ENCODE measurements at places on chromosomes 13 and 19.

- no peak for DNase-seq
- H3K27ac ChIP-seq, result no peak overlapping the region
- H3K36me3 ChIP-seq, result no peaks in the 10 kb centered on the region
- no peaks in the 10 kb centered on the region for H3K4me1 ChIP-seq
Measured at GRCh38 chr13:77863144-77863543, 55.5 kb downstream of the EDNRB start.

DNA sequence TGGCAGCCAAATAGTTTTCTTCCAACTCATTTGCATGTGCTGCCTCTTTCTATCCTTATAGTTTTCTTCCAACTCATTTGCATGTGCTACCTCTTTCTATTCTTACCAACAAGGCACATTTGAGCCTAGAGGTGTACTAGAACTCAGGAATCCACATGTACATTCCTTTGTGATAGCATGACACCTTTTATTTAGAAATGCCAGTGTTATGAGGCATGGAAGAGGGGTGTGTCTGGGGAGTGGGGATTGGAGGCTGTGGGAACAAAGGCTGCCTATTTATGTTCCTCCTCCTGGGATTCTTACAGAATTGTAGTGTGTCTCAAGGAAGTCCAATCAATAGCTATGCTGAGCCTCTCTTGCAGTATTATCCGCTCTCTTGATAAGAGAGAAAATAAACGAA, 966.7 kb downstream of the PCDH17 start:
- no peaks in the 10 kb centered on the region for H3K4me1 ChIP-seq
- DNase-seq, result no peak
- H3K4me3 ChIP-seq, result no peak overlapping the region
- no peak overlapping the region for H3K27ac ChIP-seq
- H3K27me3 ChIP-seq, result no peaks in the 10 kb centered on the region

DNA sequence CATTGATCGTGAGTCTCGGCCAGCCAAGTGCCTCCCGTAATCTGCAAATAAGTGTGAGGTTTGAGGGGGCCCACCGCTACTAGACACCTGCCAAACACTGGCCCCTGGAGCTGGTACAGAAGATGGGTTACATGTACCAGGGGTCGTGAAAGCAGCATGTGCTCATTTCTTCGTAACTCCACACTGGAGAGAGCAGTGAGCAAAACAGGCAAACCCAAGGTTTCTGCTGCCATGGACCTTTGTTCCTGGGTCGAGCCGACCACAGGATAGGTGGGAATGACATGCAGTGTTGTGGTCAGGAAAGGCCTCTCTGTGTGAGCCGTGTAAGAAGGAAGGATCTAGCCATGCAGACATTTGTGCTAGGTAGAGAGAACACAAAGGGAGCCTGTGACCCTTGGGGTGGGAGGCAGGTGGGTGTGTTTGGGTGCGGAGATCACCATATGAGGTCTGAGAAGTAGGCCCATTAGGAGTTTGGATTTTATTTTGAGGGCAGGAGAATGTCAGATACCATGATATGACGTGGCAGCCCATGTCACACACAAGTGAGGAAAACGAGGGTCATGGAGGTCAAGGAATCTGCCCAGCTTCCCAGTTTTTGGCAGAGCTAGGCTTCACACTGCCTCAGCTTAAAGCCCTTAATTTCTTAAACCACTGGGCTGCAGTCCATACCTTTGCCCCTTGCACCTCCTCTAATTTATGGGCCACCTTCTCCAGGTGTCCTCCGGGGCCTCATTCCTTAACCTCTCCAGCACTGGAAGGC, 919 bp downstream of the GTF3A start:
- peak overlapping the region; percentile 93 for H3K27ac ChIP-seq
- peaks cover 28% of the 10 kb centered on the region for H3K36me3 ChIP-seq
- peaks cover 58% of the 10 kb centered on the region for H3K4me1 ChIP-seq
- H3K27me3 ChIP-seq, result no peaks in the 10 kb centered on the region
- no peak for DNase-seq

DNA sequence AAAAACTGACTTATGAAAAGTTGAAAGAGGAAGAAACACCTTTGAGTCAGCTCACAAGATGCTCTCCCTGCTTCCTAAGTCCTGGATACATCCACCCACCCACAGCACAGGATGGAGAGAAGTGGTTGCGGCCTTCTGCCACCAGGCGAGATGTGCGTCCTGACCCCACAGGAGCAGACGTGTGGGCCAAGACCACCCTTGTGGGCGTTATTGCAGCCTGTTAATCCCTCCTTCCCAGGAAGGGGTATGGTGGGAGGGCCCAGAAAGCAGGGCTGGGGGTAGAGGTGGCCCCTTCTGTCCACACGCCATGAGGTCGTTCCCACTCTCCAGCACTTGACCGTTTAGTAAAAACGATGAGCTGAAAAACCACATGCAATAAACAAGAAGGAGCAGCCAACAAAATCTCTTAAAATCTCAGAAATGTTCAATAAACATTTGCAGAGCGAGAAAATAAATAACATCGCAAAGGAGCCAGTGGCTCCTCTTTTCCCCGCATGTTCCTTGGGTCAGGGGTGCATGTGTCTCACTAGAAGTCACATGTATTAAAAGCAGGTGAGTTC, 2.4 kb upstream of the AKAP8L start:
- no peak for DNase-seq
- H3K27me3 ChIP-seq, result no peaks in the 10 kb centered on the region
- H3K36me3 ChIP-seq, result peaks cover 32% of the 10 kb centered on the region
- no peak overlapping the region for H3K4me3 ChIP-seq
- H3K27ac ChIP-seq, result no peak overlapping the region

GRCh38 chr13:25943081-25943480, 108.7 kb downstream of the SHISA2 start:
- H3K27me3 ChIP-seq, result no peaks in the 10 kb centered on the region
- no peak overlapping the region for H3K27ac ChIP-seq
- no peaks in the 10 kb centered on the region for H3K36me3 ChIP-seq
- H3K4me1 ChIP-seq, result no peaks in the 10 kb centered on the region
- H3K4me3 ChIP-seq, result no peak overlapping the region

GRCh38 chr13:35977060-35977459, 154.1 kb downstream of the DCLK1 start:
- no peak overlapping the region for H3K4me3 ChIP-seq
- no peaks in the 10 kb centered on the region for H3K4me1 ChIP-seq
- no peak for DNase-seq
- no peaks in the 10 kb centered on the region for H3K36me3 ChIP-seq
- no peaks in the 10 kb centered on the region for H3K27me3 ChIP-seq

DNA sequence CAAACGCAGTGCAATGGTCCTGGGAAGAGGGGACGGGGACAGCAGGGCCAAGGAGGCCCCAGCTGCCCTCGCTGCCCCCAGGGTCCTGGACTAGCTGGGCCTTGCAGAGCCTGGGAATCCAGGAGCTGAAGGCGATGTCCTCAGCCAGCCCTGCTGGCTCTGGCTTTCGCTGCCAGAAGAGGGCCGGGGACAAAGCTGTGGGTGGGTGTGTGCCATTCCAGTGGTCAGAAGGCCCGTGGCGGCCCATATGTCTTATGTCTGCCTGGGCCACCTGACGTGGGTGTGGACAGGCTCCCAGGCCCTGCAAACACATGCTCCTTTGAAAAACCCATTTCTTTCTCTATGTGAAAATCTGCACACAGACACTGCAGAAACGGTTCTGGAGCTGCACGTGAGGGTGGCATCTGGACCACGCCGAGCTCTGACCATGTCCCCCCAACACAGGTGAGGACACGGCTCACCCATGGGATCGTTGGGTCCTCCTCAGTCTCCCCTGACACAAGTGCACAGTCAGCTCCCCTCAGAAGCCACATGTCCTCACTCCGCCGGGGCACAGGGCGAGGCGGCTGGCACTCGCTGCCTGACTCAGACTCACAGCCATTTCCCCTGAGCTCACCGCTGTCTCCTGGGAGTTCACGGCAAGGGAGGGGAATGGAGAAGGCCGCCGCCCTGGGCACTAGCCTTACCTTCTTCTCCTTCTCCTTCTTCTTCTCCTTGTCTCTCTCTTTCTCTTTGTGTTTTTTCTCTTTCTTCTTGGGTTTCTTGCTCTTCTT, 16.9 kb downstream of the IZUMO4 start:
- peaks cover 87% of the 10 kb centered on the region for H3K36me3 ChIP-seq
- DNase-seq, result no peak
- H3K27me3 ChIP-seq, result no peaks in the 10 kb centered on the region

- no peaks in the 10 kb centered on the region for H3K36me3 ChIP-seq
- peak; percentile 47 for DNase-seq
- H3K27me3 ChIP-seq, result peaks cover 33% of the 10 kb centered on the region
- H3K4me3 ChIP-seq, result no peak within 1 kb of the TSS
- H3K27ac ChIP-seq, result no peak within 1 kb of the TSS
- H3K4me1 ChIP-seq, result peaks cover 11% of the 10 kb centered on the region
Measured at GRCh38 chr13:49220036-49220855, at the start of gene MLNR. MLNR (plus strand) TSS chr13:49220338; CDS start chr13:49220338, 0 bp downstream.

DNA sequence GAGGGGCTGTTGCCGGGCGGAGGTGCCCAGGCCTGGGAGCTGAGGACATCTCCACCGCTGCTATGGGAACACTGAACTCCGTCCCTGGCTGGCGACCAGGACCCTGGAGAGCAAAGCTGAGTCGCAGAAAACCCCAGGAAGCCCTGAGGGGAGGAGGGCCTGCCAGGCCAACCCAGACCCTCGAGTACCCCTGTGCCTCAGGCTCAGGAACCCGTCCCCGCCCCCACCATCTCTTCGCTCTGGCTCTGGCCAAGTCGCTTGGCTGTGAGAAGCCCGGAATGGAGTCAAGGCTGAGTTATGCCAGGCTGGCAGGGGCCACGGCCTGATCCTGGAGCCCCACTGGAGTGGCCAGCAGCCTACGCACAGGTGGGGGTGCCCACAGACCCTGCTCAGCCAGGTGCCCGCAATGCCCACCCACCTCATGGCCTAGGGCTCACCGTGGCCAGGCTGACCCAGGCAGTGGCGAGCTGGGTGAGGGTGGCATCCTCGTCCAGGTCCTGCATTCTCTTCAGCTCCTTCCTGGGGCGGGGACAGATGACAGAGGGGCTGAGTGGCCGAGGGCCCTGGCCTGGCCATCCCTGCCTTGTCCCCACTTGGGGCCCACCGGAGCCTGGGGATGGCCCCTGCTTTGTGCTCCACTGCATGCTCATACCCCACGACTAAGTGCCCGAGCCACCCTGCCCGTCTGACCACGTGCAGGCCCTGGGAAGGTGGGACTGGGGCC, 8.5 kb upstream of the CERS1 start:
- H3K36me3 ChIP-seq, result peaks cover 50% of the 10 kb centered on the region
- H3K4me3 ChIP-seq, result no peak overlapping the region
- H3K27ac ChIP-seq, result no peak overlapping the region
- H3K4me1 ChIP-seq, result no peaks in the 10 kb centered on the region

DNA sequence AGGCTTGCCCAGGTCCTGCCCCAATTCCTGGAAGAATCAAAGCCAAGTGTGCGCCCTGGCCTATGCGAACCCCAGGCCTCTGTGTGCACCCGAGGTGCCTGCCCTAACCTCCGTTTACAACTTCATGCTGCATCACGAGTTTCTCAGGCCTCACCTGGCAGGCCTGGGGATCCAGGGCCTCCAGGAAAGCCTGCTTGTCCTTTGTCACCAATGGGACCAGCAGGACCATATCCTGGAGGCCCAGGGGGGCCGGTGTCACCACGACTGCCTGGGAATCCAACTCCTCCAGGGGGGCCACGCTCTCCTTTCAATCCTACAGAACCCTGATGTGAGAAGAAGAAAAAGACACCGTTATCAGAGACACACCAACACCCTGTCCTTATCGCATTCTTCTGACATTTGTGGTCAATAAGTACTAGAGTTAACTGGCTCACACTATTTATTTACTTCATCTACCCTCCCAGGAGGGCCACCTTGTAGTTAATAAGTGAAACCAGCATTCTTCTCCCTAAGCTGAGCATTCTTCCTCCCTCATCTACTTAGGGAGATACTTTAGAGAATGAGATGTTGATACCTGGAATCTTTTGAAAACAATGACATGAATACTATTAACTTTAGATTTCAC, 120.6 kb downstream of the COL4A1 start:
- no peaks in the 10 kb centered on the region for H3K4me1 ChIP-seq
- no peak for DNase-seq

- no peaks in the 10 kb centered on the region for H3K4me1 ChIP-seq
- no peaks in the 10 kb centered on the region for H3K36me3 ChIP-seq
- no peak for DNase-seq
- no peak overlapping the region for H3K4me3 ChIP-seq
- no peak overlapping the region for H3K27ac ChIP-seq
Measured at GRCh38 chr19:33040994-33041827, 23.5 kb downstream of the RHPN2 start.

DNA sequence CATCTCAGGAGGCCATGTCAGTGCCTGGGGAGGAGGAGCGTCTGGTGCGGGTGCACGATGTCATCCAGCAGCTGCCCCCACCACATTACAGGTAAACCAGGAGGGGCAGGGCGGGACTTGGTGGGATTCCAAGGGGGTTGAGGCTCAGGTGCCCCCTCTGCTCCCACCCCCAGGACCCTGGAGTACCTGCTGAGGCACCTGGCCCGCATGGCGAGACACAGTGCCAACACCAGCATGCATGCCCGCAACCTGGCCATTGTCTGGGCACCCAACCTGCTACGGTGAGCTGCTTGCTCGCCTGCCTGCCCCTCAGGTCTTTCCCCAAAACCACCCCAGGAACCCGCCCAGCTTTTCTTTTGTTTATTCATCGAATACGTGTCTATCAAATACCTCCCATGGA, 7.2 kb downstream of the ARHGAP33 start:
- no peak for DNase-seq
- no peak overlapping the region for H3K4me3 ChIP-seq
- peaks cover 3% of the 10 kb centered on the region for H3K36me3 ChIP-seq
- H3K27me3 ChIP-seq, result no peaks in the 10 kb centered on the region
- H3K27ac ChIP-seq, result no peak overlapping the region

- no peak overlapping the region for H3K27ac ChIP-seq
- no peaks in the 10 kb centered on the region for H3K4me1 ChIP-seq
- H3K4me3 ChIP-seq, result no peak overlapping the region
Measured at GRCh38 chr19:55095260-55096060, 19.8 kb downstream of the EPS8L1 start.

- peak; percentile 76 for DNase-seq
- peaks cover 9% of the 10 kb centered on the region for H3K36me3 ChIP-seq
- H3K27me3 ChIP-seq, result no peaks in the 10 kb centered on the region
Measured at GRCh38 chr19:18160971-18161635, 8.1 kb downstream of the PIK3R2 start.

- H3K4me3 ChIP-seq, result no peak overlapping the region
- no peaks in the 10 kb centered on the region for H3K4me1 ChIP-seq
- no peak for DNase-seq
- peaks cover 5% of the 10 kb centered on the region for H3K36me3 ChIP-seq
- H3K27me3 ChIP-seq, result no peaks in the 10 kb centered on the region
Measured at GRCh38 chr13:73754241-73754640, 380.0 kb downstream of the KLF12 start.

GRCh38 chr19:45123440-45123850, 30.5 kb downstream of the PPP1R37 start:
- no peaks in the 10 kb centered on the region for H3K36me3 ChIP-seq
- H3K27ac ChIP-seq, result no peak overlapping the region
- H3K27me3 ChIP-seq, result no peaks in the 10 kb centered on the region
- H3K4me1 ChIP-seq, result peaks cover 4% of the 10 kb centered on the region
- H3K4me3 ChIP-seq, result no peak overlapping the region

DNA sequence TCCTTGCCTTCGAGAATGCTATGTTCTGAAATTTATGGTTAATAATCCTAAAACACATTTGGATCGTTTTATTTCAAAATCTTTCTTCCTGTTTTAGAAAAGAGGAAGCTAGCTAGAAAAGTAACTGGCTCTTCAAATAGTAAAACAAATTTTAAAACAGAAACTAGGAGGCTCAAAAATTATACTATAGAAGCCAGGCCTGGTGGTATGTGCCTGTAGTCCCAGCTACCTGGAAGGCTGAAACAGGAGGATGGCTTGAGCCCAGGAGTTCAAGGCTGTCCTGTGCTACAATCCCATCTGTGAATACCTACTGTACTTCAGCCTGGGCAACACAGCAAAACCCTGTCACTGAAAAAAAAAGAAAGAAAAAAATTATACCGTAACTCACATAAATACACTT, 57.9 kb downstream of the ELF1 start:
- no peak for DNase-seq
- H3K4me3 ChIP-seq, result peak overlapping the region; percentile 49
- H3K27ac ChIP-seq, result no peak overlapping the region

All from CD4-positive, CD25-positive, alpha-beta regulatory T cell (primary cell).